ENCODE measurements at places on chromosomes 4 and X. TPM values are rescaled to one million over a fixed set of nuclear protein-coding genes. Genes with fewer than 3 reads are reported as not detected.

DNA sequence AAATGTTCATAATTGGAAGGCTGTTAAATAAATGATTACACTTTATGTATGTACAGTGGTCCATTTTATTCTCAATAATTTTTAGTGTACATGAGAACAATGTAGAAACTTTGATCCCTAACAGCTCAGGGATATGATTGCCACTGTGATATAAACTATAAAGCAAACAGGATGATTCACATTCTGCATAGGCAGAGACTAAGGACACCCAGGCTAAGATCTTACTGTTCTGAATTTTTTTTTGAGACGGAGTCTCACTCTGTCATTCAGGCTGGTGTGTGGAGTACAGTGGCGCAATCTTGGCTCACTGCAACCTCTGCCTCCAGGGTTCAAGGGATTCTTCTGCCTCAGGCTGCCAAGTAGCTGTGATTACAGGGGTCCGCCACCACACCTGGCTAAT is 186.6 kb downstream of the PDGFC start:
- H3K36me3 ChIP-seq: no peaks in the 10 kb centered on the region
- no peak overlapping the region for H3K4me3 ChIP-seq
- no peak overlapping the region for H3K27ac ChIP-seq
- no peak for DNase-seq
- H3K4me1 ChIP-seq: no peaks in the 10 kb centered on the region
- H3K27me3 ChIP-seq: no peaks in the 10 kb centered on the region

CPLX1 gene
- 0.28 TPM for total RNA-seq

DNA sequence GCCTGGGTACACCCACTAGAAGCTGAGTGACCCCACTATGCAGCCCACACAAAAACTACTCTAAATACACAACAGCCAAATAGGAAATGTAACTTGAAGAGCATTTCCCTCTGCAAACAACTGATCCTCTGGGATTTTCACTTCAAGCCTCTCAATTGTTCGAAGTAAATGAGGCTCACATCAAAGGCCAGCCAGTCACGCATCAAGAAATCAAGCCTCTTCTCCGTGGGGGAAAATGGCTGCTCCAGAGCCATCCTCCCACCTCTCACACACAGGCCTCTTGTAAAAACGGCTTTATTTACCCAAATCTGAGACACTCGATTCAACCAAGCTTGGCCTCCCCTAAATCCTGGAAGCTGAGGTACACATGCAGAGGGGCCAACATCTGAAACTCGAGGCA is 14.3 kb downstream of the PCDH19 start:
- no peak for DNase-seq
- no peaks in the 10 kb centered on the region for H3K36me3 ChIP-seq
- H3K27me3 ChIP-seq: peaks cover 4% of the 10 kb centered on the region
- H3K4me1 ChIP-seq: no peaks in the 10 kb centered on the region
- H3K4me3 ChIP-seq: no peak overlapping the region

DNA sequence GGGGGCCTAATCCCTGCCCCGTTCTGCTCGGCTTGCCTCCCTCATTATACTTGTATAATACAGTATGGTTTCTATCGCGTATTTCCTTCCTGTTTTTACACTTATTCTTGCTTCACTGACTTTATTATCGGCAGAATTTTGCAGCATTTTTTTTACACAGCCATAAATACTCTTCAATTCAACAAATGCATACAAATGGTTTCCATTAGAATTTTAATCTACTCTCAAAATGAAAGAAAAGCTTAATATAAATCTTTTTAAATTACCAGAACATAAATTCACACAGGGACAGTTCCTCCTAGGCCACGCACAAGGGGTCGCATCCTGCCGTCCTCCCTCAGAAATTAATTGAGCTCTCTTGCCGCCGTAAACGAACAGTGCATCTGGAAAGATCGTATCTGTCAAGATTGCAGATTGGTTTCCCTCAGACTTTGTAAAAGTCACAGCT is 42.9 kb downstream of the DCTD start:
- no peaks in the 10 kb centered on the region for H3K4me1 ChIP-seq
- no peak overlapping the region for H3K27ac ChIP-seq
- H3K4me3 ChIP-seq: no peak overlapping the region
- peaks cover 24% of the 10 kb centered on the region for H3K36me3 ChIP-seq

GRCh38 chr4:87419578-87420249 is 2.7 kb upstream of the NUDT9 start:
- DNase-seq: no peak
- no peak overlapping the region for H3K4me3 ChIP-seq
- peaks cover 18% of the 10 kb centered on the region for H3K4me1 ChIP-seq

DNA sequence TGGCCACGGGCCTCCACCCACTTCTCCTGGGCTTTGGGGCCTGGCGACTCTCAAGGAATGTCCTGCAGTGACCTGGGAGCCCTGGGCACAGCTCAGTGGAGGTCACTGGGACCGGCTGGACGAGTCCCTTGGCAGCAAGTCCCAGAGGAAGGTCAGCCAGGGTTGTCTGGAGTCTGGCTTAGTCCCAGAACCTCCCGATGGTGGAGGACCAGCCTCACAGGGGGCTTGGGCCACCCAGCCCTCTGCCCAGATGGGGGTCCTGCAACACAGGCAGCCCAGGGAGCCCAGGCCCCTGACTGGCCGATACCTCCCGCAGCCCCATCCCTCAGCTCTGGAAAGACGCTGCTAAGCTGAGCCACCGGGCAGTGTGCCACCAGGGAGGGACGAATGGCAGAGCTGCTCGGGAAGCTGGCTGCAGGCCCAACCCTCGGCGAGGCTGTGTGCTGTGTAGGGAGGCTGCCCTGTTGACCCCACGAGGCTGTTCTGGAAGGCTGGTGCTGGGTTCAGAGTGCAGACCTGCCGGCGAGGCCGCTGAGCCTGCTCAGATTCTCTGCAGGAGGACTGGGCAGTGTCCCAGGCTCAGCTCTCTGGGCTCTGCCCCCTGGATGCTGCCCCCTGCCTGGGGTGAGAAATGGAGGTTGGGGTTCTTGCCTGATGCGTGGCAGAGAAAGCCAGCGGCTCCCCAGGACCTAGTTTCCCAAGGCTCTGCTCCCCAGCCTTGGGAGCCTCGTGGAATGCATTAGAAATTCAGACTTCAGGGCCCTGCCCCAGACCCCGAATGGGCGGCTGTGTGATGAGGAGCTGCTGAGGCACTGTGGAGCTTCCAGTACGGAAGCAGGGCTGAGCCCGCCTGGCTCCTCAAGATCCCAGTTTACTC is 61.7 kb downstream of the ADRA2C start:
- no peak overlapping the region for H3K4me3 ChIP-seq
- no peaks in the 10 kb centered on the region for H3K36me3 ChIP-seq
- DNase-seq: no peak
- H3K27ac ChIP-seq: no peak overlapping the region

DNA sequence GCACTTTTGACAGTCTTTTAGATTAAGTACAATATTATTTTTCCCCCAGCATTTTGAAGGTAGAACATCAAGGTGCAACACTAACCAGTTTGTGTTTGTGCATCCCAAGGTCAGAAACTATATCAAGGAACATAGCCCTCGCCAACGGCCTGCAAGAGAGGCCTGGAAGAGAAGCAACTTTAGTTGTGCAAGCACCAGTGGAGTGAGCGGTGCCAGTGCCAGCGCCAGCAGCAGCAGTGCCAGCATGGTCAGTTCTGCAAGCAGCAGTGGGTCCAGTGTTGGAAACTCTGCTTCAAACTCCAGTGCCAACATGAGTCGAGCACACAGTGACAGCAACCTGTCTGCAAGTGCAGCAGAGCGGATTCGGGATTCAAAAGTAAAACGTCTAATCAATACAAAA is 21.7 kb downstream of the FAM199X start:
- no peaks in the 10 kb centered on the region for H3K27me3 ChIP-seq
- no peak overlapping the region for H3K27ac ChIP-seq
- peaks cover 12% of the 10 kb centered on the region for H3K36me3 ChIP-seq
- no peak for DNase-seq

DNA sequence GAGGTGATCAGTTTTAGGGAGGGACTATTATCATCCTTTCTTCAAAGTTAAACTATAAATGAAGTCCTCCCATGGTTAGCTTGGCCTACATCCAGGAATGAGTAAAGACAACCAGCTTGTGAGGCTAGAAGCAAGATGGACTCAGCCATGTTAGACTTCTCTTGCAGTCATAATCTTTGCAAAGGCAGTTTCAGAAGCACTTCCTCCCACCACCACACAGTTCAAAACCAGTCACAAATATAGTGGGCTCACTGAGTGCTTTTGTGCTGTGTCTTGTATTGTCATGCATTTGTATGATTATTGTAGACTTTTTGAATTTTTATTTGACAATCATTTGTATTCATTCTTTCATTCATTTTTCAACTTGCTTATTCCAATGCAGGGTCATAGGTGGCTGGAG is 204.5 kb downstream of the ZNF674 start:
- H3K27me3 ChIP-seq: no peaks in the 10 kb centered on the region
- H3K27ac ChIP-seq: no peak overlapping the region
- no peak for DNase-seq
- no peaks in the 10 kb centered on the region for H3K4me1 ChIP-seq
- H3K4me3 ChIP-seq: no peak overlapping the region

GRCh38 chr4:26583538-26583864 is 383 bp upstream of the TBC1D19 start:
- DNase-seq: no peak
- H3K4me3 ChIP-seq: peak overlapping the region; percentile 93
- peak overlapping the region; percentile 92 for H3K27ac ChIP-seq

GRCh38 chr4:167176723-167177367 is 57.4 kb downstream of the SPOCK3 start:
- no peak overlapping the region for H3K4me3 ChIP-seq
- H3K36me3 ChIP-seq: no peaks in the 10 kb centered on the region
- H3K27me3 ChIP-seq: no peaks in the 10 kb centered on the region
- no peak overlapping the region for H3K27ac ChIP-seq
- no peaks in the 10 kb centered on the region for H3K4me1 ChIP-seq

PLRG1 gene
- 125 TPM for total RNA-seq

- peaks cover 59% of the 10 kb centered on the region for H3K36me3 ChIP-seq
- H3K4me1 ChIP-seq: peaks cover 12% of the 10 kb centered on the region
- no peaks in the 10 kb centered on the region for H3K27me3 ChIP-seq
- no peak overlapping the region for H3K4me3 ChIP-seq
- no peak overlapping the region for H3K27ac ChIP-seq
Observed at GRCh38 chr4:17817027-17817426, 6.2 kb downstream of the NCAPG start.

GRCh38 chr4:145539671-145540070 is 58.0 kb downstream of the SMAD1 start:
- DNase-seq: no peak
- H3K27me3 ChIP-seq: no peaks in the 10 kb centered on the region
- no peak overlapping the region for H3K27ac ChIP-seq
- peaks cover 4% of the 10 kb centered on the region for H3K4me1 ChIP-seq
- no peak overlapping the region for H3K4me3 ChIP-seq

TRAM1L1 gene
- not detected for total RNA-seq
